ENCODE measurements at places on chromosomes 4 and X.

GRCh38 chr4:108157655-108158054 lies 11.1 kb downstream of the LEF1 start:
- no peak for DNase-seq

- DNase-seq: no peak
Observed at GRCh38 chrX:132486599-132487178, 2.1 kb downstream of the MBNL3 start.

- DNase-seq: peak; percentile 88
Observed at GRCh38 chr4:151676301-151676700, 84.5 kb downstream of the GATB start.

- peak; percentile 59 for DNase-seq
Observed at GRCh38 chr4:139655116-139655515, 10.5 kb upstream of the MGST2 start.
